Effector memory CD4-positive, alpha-beta T cell (primary cell): ENCODE measurements at places on chromosomes 5 and 9.

DNA sequence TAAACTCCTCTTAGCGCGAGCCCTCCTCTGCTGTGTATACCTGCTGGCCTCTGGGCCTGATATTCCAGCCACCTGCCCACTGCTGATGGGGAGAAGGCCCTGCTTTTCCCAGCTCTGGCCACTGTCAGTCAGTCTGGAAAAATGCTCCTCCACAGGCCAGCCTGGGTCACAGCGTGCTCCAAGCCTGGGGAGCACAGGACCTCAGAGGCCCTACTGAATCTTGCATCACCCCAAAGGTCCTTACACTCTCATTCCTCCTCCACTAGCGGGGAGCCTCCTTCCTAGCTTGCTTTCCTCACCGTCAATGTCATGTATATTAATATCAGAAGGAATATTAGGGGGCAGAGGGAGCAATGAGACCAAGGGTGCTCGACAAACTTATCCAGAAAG, 73.7 kb downstream of the SHB start:
- DNase-seq, result no peak

DNA sequence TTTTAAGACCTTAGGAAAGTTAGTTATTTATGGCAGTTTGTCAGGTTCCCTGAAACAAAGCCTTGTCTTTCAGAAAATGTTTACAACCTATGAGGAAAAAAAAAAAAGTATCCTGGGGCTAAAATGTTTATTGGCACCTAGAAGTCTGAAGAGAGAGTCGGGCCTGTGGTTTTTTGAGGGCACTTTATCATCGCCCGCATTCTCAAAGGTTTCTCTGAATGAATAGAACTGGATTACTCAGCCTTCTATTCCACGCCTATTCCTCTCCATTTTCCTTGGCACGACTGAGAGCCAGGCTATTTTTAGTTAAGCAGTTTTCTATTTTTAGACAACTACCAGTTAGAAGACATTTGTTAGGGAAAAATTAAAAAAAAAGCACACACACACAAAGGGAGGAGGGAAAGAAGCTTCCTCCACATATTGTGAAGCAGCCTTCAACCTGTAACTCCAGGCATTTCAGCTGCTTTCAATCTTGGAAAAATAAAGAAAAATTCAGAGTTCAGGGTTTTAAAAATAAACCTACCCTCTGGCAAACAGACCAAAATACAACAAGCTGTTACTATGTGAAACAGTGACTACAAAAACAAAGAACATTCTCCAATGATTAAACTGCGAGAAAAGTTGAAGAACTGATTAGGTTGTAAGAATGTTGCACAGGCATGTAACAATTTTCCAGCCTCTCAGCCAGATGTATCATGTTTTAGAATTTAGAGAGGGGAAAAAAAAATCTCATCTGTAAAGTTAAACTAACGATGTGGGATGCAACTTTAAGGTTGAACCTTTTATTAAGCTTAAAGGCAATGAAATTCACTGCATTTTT, 97.0 kb downstream of the MEF2C start:
- no peak for DNase-seq

DNA sequence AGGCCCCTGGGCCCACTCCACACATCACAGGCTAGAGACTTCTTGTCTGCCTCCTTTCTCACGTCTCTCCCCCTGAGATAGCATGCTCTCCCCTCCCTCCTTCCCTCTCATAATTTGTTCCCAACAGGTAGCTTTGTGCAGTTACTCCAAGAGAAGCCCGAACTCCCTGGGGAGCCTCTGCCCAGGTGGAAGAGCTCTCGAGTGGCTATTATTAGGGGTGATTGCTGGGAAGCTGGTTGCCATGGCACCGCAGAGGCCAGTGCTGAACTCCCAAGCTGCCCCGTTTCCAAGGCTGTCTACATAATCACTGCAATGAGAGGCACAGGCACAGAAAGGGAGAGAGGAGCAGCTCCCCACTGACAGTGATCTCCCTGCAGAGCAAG, 104.7 kb upstream of the GPR151 start:
- no peak for DNase-seq

DNA sequence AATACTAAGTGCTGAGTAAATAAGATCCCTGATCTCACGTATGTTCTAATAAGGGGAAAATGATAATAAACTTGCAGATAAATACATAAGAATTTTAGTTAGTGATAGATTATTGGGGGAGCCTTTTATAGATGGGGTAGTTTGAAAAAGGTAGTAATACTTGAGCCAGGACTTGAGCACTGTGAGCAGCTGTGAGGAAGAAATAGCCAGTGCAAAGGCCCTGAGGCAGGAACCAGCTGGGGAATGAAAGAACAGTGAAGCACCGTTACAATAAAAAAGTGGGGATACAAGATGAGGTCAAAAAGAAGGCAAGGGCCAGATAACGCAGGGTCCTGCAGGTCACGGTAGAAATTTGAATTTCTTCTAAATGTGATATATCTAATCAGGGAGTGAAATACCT, 234.8 kb upstream of the ELL2 start:
- DNase-seq, result no peak

GRCh38 chr9:5445886-5446285, 4.5 kb upstream of the CD274 start:
- DNase-seq, result no peak

DNA sequence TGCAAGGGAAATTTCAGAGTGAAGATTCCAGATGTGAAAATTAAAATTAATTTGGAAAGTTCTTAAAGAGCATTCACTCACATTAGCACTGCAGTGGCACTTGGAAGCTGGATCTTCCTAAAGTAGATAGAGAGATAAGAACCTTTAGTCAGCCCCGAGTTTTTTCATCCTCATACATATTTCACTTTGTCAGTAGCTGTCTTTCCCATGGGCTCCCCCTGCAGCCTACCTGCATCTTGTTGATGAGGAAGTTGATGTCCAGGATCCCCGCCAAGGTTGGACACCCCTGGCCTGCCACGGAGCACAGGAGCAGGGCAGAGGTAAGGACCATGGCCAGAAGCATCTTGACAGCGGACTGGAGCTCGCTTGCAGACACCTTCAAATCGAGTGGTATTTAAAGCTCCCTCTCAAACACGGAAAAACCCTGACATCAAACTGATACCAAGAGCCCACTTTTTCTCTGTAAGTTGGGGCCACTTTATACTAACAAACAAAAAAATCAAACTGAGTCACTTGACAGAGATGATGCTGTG, at the start of gene IL9:
IL9 (minus strand) TSS at position 368 of the 533 bp plus-strand sequence; CDS start at position 343, 25 bp downstream.
- no peak for DNase-seq
